ENCODE measurements at places on chromosomes 2 and 18.

- DNase-seq, result no peak
These were observed 455.4 kb upstream of the LRRTM4 start for GRCh38 chr2:77977471-77978063.

- peak; percentile 80 for DNase-seq
These were observed 51.1 kb upstream of the EHBP1 start for GRCh38 chr2:62654423-62654791.

- DNase-seq, result peak; percentile 59
These were observed 214.1 kb upstream of the COPS8 start for GRCh38 chr2:236871500-236872001.

DNA sequence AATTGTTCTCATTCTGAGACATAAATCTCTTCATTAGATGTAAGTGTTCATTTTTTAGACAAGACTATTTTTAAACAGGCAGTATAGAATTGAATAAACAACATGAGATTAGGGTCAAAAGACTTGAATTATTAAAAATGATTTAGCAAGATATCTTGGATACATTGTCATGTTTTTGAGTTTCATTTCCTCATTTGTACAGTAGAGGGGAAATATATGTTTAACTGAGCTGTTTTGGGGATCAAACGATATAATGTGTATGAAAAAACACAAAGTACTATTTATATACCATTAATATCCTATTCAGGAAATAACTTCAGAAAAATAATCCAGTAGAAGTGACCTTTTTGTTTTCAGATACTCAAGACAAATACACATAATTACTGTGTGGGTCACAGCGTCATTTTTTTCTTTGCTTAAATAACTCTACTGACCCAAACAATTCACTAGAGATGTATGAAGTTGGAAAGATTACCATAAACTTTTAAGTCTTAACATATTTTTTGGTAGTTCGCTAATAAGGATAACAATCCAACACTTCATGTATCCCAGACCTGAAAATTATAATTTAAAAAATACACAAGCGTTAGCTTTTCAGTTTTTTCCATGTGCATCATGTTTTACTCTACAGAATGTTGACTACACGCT, 896 bp upstream of the ASXL3 start:
- no peak for DNase-seq

DNA sequence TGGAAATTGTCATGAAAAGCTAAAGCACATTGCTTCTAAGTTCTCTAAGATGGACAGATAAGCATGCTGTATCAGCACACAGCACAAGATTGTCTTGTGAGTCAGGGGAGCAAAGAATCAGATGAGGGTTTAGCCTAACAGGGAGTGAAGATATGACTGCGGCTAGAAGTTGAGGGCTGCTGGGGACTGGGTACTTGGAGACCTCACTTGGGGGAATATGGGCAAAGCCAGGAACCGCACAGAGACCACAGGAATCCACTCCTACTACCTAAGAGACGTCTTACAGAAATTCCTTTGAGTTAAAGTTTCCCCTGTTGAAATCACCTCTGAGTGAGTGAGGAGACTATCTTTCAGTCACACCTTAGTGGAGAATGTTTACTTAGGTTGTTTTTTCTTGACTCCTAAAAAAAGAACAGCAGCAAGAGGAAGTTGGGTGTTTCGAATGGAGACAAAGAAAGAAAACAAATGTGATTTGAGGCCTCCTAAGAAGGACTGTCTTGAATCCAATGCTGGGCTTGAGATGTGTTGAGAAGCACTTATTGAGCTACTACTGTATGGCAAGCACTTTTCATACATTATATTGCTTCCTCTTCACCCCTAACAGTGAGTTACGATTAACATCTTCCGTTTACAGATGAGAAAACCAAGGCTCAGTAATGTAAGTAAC, 100.7 kb downstream of the ANKRD44 start:
- peak; percentile 98 for DNase-seq

GRCh38 chr2:174711206-174711605, 53.1 kb downstream of the CHRNA1 start:
- no peak for DNase-seq

DNA sequence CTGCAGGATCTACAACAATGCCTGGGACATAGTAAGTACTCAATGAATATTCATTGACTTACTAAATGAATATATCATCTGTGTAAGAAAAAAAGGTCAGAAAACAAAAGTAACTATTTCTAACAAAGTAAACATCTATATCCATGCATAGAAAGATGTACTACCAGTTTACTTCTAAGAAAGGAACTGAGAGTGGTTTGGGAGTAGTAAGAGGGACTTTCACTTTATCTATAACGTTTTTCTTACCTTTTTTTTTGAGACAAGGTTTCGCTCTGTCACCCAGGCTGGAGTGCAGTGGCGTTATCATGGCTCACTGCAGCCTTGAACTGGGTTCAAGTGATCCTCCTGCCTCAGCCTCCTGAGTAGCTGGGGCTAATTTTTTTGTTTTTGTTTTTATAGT, 25.7 kb downstream of the DHX57 start:
- DNase-seq, result no peak

DNA sequence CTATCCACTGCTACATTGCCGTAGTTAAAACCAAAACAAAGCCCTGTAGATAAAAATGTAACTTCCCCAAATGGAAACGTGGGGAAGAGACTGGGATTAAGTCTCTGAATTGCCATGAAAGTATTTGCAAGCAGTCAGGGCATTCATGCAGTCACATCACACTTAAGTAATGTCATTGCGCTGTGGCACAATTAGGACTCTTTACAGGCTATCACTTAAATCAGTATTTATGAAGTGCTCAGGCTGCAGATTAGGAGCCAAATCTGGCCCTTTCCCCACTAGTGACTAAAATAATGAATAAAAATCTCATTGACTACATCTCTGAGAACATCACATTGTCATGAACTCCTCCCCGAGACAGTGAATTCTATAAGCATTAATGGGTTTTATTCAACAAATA, 300.9 kb downstream of the ICOS start:
- DNase-seq, result no peak

GRCh38 chr2:97706708-97707345, 6.5 kb upstream of the ZAP70 start:
- DNase-seq, result no peak

DNA sequence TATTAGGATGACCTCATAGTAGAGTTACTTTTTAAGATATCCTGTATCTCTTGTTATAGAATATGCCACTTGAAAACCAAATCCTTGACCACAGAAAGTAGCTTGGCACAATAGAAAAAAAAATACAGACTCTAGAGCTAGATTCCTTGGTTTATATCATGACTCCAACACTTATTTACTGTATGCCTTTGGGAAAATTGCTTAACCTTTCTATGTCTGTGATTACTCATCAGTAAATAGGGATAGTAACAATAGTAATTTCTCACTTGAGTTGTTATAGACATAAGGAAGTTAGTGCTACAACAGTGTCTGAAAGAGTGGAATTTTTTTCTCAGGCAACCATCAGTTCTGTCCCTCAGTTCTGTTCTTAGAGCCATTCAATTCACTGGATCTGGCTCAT, 193.8 kb downstream of the GULP1 start:
- DNase-seq, result peak; percentile 69

- peak; percentile 16 for DNase-seq
These were observed 182.3 kb downstream of the KLHL29 start for GRCh38 chr2:23567161-23567756.

DNA sequence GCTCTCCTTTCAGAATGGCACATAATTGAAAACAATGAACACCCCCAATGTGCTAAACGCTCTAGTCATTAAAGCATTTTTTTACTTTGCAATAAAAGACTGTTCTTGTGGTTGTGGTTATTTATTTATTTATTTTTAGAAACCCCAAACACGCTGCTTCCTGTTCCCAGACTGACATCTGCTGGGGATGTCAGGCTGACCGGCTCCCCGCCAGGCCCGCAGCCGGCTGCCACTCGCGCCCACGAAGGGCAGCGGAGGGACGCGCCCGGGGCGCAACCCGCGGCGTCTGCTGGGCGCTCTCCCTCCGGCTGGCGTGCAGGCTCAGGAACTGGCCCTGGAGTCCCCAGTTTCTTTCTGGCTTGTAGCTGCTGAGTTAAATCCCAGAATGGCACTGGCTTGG, 83.1 kb upstream of the SP3 start:
- DNase-seq, result no peak

GRCh38 chr2:155651851-155652250, 680.7 kb downstream of the NR4A2 start:
- no peak for DNase-seq

- DNase-seq, result no peak
These were observed 33.8 kb upstream of the OSR1 start for GRCh38 chr2:19392191-19392590.

- no peak for DNase-seq
These were observed 65.7 kb upstream of the RTN4 start for GRCh38 chr2:55115761-55116597.

DNA sequence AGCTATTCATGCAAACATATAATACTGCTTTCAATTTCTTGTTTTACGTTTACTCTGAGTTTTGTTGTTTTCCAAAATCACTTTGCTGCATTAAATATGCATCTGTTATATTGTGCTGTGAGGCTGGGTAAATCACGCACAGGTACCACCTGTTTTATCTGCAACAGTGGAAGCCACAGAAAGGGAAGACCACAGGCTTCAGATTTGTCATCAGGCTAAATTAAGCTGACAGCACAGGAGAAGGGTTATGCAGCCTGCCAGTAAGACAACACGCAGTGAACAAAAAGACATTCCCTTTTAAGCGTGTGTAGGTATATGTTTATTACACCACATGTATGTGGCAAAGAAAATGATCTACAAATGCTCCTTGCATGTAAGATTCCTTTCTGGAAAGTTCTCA, 38.2 kb downstream of the ZNF516 start:
- DNase-seq, result no peak

GRCh38 chr2:175576270-175576669, 394.8 kb upstream of the ATP5MC3 start:
- DNase-seq, result no peak

- no peak for DNase-seq
These were observed 121.2 kb upstream of the CTDP1 start for GRCh38 chr18:79558196-79558932.

DNA sequence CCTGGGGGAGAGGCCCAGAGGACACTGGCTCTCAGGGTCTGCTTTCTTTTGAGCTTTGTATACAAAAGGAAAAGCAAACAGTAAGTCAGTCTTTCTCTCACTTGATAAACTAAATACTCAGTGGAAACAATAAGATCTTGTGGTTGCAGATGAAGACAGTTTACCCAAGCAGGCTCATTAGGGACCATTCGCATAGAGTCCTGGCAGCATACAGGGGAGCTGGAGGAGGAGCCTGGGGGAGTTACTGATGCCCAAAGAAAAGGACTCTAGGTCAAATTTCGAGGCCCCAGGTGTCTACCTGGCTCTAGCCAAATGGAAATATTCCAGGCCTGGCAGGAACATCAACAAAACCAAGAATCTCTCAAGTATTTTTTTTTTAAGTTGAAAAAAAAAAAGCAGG, 225.3 kb downstream of the CNTNAP5 start:
- DNase-seq, result no peak

DNA sequence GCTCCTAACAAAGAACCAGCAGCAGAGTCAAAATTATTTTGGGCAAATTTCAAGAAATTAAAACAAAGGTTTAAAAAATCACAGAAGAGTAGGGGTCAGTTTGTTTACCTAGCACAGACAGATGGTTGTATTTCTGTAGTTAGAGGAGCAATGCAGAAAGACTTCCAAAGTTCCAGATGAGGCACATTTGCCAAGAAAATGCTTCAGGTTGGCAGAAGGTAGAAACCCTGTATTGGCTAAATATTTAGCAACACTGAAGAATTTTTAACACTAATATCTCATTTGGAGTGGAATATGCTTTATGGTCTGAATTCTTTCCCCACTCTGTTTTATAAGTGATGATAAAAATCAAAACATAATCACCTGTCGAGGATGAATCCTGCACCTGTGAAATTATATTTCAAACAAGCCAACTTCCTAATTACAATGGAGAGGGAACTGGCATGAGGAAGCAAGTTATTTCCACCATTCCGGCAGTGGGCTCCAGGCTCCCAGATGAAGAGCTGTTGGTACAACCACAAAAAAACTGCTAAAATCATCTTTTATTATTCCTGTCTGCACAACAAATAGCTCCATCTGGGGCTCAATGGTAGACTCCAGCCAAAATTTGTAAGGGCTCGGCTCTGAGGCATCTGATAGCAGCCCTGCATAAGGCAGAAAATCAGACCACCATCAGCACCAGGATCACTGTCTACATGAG, 286.5 kb upstream of the REV1 start:
- no peak for DNase-seq

DNA sequence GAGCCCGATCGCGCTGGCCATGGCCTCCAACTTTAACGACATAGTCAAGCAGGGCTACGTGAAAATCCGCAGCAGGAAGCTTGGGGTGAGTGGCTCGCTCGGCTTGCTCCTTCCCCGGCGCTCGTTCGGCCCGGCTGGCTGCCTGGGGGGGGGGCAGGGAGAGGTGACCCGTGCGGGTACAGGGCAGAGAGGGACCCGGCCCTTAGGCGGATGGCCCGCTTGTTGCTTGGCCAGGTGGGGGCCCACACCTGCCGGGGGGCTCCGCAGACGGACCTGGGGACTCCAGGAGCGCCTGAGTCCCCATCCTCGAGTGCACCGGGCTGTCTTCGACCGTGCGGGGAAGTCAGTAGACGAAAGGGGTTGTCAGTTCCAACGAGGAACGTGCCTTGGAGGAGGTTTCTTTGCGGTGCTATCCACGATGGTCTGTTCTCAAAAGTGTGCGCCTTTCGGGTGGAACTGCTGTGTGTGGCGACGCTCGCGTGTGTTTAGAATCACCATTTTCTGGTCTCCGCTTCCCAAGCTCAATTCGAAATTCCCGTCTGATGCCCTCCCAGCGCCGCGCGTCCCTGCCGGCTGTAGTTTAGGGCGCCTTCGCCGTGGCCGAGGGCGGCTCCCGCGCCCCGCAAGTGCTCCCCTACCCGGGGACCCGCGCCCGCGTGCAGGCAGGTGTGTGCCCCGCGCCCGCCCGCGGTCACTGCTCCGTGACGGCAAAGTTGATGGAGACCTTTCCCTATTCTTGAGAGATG, 711 bp downstream of the DOK6 start:
- no peak for DNase-seq

DNA sequence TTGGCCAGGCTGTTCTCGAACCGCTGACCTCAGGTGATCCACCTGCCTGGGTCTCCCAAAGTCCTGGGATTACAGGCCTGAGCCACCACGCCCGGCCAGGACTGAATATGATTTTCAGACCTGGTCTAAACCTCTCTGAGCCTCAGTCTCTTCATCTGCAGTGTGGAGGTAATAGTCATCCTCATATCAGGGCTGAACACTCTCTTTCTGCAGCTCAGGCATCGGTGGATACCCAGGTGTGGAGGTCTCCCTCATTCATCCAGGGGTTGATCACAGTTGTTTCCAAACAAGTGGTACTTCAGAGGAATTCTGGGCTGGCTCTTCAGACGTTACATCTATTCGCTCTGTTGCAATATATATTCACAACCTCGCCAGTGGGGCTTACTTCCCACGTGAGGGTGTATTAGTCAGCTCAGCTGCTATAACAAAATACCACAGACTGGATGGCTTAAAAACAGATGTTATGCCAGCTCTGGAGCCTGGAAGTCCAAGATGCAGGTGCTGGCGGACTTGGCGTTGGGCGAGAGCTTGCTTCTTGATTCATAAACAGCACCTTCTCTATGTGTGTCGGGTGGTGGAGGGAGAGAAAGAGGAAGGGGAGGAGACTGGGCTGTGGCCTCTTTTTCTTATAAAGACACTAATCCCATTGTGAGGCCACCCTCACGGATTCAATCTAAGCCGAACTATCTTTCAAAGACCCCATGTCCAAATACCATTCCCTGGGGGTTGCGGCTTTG, 2.9 kb upstream of the MBP start:
- DNase-seq, result no peak

Data from kidney glomerular epithelial cell (primary cell).